ENCODE measurements at places on chromosomes 13 and 19.

GRCh38 chr19:45254044-45254531 lies 3.0 kb downstream of the MARK4 start:
- DNase-seq, result no peak

DNA sequence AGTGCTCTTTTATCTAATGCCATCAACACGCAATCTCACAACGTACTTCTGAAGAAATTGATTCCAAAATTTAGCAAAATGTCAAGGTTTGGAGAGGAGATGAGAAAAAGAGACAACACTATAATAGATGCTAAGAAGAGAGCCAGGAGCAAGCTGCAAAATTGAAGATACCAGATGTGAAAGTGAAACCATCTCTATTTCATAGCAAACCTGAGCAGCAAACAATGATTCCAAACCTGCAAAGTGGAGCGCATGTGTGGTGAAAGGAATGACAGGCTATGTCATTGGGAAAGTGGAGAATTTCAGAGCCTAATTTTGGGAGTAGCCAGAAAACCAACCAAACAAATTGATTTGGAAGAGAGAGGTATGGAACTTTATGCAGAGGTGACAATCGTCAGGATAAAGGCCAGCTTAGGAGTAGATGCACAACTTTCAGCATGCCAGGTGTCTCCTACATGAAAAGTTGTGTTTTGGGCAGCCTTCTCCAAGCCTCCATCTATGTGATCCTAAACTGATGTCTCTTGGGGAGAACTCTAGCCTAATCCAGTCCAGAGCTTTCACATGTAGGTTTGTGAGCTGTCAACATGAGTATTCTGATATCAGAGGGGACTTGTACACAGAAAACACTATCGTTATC lies 158.4 kb upstream of the FNDC3A start:
- no peak for DNase-seq

DNA sequence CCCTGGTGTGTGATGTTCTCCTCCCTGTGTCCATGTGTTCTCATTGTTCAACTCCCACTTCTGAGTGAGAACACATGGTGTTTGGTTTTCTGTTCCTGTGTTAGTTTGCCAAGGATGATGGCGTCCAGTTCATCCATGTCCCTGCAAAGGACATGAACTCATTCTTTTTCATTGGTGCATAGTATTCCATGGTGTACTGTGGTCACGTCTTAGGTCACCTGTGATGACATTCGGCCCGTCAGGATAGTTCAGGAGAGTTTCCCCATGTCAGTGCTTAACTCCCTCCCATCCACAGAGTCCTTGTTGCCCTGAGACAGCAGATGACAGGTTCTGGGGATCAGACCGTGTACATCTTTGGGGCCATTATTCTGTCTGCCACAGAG lies 8.6 kb downstream of the ZNF444 start:
- no peak for DNase-seq

DNA sequence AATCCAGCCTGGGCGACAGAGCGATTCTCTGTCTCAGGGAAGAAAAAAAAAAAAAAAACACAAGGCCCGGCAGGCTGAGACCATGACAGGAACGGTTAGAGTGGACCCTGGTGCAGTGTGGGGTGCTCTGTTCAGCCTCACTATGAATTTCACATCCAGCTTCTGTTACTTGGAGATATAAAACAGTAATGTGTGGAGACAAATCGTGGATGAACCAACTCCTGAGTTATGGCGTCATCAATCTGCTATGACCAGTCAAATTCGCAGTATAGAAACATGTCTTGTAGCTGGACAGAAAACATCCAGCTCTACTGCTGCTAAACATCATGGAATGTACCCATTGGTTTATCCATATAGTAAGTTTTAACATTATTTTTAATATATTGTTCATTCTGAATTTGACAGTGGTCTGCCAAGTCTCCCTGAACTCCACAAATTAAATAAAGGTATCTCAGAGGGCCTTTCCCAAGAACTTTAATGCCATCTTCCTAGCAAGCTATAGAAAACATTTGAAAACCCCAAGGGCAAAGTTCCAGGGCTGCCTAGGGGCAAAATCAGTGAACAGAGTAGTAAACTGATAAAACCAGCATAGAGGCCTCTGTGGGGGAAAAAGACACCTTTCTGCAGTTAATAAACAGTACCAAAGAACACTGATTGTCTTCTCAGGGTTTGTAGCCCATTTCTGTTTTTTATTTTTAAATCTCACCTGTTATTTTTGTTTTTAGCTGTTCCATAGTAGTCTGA lies 75.8 kb downstream of the LRCH1 start:
- no peak for DNase-seq

- no peak for DNase-seq
Measured at GRCh38 chr19:40387155-40387554, 2.8 kb downstream of the HIPK4 start.

GRCh38 chr19:40805258-40805868 lies 6.4 kb downstream of the EGLN2 start:
- no peak for DNase-seq

GRCh38 chr13:26561651-26562511 lies 4.4 kb downstream of the WASF3 start:
- DNase-seq, result no peak

DNA sequence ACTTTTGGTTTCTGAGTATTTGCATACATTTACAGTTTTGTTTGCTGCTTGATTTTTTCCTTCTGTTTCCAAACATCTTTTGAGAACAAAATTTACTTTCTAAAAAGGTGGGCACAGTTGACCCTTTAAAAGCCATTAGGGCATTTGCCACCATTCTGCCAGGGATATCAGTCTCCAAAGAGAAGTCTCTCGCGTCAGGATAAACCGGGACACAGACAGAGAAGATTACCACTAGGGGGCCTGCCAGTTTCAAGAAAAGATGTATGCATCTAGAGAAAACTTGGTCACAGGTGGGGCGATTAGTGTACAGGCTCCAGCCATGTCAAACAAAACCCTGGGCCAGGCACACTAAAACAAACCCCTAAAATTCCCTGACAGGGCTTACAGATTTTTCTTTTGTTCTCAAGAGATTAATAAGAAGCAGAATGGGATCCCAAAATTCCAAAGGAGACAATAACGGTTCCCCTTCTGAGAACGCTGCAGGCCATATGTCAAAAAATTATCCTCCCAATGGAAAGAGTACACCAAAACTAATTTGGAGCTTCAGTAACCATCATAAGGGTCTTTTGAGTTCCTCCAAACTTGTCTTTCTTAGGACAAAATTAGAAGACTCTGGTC lies 10.7 kb upstream of the PABPC3 start:
- no peak for DNase-seq

GRCh38 chr13:76886292-76887075 lies at the start of gene KCTD12:
KCTD12 (minus strand) TSS chr13:76886405; CDS start chr13:76886148, 257 bp downstream.
- peak; percentile 56 for DNase-seq

DNA sequence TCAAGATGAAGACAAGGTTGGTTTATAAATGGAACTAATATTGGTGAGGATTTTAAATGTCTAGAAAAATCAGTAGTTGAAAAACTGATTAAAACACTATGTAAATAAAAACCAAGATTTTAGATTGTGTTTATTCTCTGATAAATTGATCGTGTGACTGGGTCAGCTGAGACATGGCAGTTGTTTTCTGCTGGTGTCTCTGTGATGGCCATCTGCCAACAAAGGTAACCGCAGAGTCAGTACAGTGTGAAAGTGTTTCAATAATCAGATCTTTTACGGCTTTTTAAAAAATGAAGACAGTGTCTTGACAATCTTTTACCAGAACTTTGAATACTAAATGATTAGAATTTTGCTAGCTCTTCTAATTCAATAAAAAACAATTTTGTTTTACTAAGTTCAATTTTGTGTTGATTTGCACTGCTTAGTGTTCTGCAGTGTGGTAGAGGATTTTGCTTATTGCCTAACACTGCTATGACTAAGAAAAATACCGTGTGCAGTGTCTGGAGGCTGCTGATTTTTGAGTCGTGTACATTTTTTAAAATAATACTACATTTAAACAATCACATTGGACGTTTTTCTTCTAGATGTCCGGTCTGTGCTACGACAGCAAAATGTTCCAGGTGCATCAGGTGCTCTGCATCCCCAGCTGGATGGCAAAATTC lies 32.7 kb upstream of the GPR183 start:
- DNase-seq, result no peak

All from NCI-H1436 treated with DMSO at 0.1 percent for 48 hours (cell line).